ENCODE measurements at places on chromosomes 16 and 17.
A peak's percentile ranks its signal among the peaks of the same experiment; 100 is the strongest.

DNA sequence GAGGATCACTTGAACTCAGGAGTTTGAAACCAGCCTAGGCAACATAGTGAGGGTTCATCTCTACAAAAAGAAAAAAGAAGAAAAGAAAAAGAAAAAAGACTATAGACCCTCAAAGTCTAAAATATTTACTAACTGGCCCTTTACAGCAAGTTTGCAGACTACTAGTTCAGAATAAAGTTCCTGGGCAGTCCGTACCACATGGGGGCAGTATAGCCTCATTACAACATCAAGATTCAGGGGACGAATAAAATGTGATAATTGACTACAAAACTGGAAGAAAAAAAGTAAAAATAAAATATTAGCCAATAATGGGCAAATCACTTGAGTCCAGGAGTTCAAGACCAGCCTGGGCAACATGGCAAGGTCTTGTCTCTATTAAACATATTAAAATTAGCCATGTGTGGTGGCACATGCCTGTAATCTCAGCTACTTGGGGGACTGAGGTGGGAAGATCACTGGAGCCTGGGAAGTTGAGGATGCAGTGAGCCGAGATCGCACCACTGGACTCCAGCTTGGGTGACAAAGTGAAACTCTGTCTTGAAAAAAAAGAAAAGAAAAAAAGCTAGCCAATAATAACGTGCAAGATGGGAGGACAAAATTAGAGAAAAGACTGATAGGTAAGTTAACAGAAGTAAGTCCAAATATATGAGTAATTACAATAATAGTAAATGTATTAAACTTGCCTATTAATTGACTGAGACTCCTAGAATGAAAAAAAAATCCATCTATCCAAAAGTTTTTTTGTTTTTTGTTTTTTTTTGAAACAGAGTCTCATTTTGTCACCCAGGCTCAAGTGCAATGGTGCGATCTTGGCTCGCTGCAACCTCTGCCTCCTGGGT lies 129.4 kb upstream of the SEC14L1 start:
- DNase-seq = no peak

- no peak for DNase-seq
These were observed 942.6 kb downstream of the KCNJ2 start for GRCh38 chr17:71111934-71112333.

GRCh38 chr17:68456339-68457167 lies 743 bp downstream of the WIPI1 start:
- no peak for DNase-seq

DNA sequence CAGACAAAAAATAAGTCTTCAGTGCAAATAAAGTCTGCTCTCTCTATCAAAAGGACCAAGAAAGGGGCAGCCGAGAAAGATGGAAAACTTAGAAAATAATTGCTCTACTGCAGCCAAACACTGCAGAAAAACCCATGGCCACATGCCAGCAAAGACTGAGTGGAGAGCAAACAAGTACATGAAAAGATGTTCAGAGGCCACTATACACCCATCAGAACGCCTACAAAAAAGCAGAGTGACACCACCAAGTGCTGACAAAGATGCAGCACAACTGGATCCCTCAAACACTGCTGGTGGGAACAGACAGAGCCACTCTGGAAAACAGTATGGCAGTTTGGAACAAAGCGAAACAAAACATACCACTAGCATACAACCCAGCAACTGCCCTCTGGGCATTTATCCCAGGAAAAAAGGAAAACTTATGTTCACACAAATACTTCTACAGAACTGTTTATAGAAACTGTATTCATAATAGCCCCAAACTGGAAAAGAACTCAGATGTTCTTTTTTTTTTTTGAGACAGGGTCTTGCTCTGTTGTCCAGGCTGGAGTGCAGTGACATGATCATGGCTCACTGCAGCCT lies 36.7 kb downstream of the KIAA0753 start:
- DNase-seq = no peak

DNA sequence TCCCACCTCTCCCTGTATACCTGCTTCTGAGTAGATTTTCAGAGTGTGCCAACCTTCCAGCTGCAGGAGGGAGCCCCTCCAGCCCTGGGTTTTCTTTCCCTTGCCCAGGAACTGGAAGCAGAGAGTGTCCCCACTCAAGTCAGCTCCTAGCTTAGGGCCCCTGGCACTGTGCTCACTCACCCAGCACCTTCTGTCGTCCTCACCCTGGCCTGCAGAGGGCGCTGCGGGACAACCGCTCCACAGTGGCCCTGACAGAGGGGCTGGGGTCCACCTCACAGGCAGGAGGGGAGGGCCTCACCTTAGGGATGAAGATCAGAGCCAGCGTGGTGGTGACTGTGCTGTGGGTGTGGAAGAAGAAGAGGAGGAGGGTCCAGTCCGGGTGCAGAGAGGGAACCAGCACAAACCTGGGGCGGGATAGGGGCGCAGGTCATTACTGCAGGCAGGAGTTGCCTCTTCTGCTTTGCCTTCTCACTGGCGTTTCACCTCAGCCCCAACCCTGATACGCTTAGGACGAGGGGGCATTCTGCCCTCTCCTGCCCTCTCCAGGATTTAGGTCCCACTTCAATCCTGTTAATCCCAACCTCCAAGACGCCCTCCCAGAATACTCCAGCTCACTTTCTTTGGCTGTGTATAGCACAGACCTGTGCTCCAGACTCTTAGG lies 10.0 kb downstream of the GPR179 start:
- no peak for DNase-seq

DNA sequence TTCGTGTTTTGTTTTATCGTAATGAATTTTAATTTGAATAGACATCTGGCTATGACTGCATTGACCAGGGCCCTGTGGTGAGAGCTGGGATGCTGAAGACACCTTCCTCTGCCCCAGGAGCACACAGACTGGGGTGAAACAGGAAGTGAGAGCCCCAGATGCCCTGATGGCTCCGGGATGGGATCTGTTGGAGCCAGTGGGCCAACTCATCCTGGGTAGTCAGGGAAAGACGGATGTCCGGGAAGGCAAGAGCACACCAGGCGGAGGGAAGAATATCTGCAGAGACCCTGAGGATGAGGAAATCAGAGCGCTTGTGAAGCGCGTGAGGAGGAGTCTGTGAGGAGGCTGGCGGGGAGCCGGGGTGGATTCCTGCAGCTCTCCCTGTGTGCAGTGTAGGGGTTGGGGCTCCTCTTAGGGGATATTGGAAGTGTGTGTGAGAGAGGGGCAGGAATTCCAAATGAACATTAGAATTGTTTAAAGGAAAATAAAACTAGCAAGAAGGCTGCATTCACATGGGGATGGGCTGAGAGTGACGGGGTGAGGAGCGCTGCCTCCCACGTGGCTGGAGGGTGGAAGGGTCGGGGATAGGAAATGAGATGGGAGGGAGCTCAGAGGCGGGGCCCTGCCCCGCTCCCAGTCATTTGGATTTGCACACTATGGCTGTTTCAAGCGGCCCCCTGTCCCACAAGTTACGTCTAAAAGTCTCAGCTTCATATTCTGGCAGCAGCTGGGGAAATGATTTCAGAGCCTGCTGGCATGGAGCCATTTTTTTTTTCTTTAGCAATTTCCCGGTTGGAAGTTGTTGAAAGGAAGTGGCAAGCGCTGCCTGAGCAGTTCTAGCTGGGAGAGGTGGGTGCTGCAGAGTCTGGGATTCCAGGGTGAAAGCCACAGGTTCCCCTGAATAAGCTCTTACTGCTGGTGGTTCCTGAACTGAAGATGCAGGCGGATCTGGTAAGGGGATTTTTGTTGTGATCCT lies 71.2 kb upstream of the LGALS9 start:
- no peak for DNase-seq

- DNase-seq = peak; percentile 31
These were observed 28.8 kb downstream of the DYNLRB2 start for GRCh38 chr16:80569440-80570105.

DNA sequence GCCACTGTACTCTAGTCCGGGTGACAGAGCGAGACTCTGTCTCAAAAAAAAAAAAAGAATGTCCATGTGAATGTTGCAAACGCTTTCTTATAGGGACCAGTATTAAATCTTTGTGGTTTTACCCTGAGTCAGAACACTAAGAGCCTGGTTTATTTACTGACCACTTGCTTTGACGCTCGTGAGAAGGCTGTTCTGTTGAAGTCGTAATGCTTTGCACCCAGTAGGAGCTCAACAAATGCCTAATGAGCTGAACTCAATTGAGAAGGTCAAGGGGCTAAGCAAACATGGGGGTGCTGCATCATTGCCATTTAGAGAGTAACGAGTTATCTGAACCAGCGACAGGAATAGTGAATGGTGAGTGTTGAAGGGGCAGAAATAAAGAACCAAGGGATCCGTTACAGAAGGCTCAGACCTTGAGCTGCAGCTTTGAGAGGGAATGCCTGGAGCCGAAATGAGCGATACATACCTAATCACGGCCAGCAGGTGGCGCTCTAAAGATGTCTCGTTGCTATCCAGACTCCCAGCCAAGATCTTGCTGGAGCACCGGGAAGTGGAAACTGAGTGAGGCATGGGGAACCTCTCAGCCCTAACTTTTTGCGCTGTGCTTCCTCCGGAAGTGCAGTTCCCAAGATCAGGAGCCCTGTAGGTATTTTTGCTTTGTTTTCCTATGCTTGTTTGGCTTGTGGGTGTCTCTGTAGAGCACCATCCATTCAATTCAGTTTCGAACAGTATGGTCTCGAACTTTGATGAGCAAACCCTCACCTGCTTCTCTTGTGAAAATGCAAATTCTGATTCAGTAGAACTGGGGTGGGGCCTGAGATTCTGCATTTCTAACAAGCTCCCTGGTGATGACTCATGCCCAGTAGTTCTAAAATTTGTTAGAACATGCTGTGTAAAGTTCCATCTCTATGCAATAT lies 12.6 kb upstream of the RNF222 start:
- peak; percentile 50 for DNase-seq

DNA sequence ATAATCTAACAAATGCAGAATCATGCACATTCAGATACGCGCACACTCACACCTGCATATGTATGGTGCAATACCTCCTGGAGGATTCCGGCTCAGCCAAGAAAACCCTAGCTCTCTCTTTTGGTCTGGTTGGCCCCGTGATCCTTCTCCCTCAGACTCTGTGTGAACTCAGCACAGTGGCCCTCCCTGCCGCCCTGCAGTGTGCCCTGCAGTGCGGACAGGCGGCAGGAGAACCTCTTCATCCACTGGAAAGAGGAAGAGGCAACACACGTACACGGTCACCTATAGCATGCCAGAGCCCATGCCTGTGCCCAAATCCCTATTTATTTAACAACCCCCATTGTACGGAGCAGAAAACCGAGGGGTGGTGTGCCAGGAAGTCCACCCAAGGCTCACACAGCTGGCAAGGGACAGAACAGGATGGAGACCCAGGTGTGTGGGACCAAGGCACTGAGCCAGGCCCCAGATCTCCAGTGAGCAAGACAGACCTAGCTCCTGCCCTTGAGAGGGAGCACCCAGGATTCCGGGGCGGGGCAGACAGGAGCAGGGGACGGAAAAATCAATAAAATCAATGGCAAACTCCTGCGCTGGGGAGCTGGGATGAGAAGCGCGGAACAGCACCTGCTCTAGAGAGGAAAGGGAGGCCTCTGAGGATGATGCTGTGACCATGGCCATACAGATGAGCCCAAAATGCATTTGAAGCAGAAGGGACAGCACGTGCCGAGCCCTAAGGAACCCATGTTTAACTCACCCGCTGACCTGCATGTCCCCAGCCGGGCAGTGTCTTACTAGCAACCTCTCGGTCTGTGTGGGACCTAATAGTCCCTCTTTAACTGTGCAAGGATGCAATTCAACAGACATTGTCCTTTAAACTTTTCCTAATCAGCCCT lies 54.7 kb upstream of the CIBAR2 start:
- DNase-seq = no peak

DNA sequence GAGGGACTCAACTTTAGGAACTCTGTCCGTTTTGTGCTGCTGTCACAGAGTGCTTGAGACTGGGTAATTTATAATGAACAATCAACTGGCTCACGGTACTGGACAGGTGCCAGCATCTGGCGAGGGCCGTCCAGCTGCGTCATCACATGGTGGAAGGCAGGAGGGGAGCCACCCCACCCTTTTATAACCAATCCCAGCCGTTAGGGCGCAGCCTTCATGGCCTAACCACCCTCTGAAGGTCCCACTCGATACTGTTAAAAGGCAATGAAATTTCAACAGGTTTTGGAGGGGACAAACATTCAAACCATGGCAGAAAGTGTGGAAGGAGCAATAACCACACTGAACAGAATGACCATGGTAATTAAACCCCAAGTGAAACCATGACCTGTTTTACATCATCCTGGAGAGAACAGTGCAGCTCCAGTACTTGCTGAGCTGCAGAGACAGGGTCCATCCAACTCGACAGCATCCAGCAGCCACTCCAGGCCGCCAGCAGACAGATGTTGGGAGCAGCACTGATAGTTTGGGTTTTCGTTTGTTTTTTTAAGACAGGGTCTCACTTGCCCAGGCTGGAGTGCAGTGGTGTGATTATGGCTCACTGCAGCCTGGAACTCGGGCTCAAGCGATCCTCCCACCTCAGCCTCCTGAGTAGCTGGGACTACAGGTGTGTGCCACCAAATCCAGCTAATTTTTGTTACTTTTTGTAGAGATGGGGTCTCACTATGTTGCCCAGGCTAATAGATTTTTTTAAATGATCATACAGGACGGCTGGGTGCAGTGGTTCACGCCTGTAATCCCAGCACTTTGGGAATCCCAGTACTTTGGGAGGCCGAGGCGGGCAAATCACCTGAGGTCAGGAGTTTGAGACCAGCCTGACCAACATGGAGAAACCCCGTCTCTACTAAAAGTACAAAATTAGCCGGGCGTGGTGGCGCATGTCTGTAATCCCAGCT lies 11.0 kb downstream of the CHMP6 start:
- DNase-seq = no peak

DNA sequence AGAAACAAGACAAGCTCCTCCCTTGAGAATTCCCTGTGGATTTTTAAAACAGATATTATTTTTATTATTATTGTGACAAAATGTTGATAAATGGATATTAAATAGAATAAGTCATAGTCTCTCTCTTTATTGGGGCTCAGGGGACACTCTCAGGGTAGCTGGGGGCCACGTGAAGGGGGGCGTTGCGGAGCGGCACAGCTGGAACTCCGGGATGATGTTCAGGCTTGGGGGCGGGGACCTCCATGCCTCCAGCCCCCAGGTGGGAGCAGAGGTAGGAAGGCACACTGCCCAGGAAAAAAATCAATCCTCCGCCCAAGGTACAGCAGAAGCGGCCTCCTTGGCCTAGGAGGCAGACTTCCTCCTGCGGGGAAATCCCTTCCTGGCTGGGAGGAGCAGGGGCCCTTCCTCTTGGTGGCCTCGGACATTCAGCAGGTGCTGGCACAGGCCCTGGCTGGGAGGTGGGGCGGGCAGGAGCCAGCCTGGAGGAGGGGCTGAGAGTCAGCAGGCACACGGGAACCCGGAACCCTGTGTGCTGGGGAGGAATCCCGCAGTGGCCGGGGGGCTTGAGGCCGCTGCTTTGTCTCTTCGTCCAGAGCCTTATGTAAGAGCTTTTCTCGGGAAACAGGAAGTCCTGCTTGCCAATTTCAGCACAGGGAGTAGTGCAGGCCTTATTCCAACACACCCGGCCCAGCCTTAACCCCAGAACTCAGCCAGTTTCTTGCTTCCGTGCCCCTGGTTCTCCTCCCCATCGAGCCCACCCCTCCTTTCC lies 591 bp upstream of the TNFSF13 start:
- no peak for DNase-seq

Data from stimulated activated CD8-positive, alpha-beta memory T cell treated with anti-CD3 and anti-CD28 coated beads, Interleukin-4, amount 100 ng/mL, for 4 hours (primary cell).